Activated CD4-positive, alpha-beta T cell treated with anti-CD3 and anti-CD28 coated beads, Interleukin-2, amount 50 U/mL, for 4 hours (primary cell): ENCODE measurements at places on chromosomes 6 and 20.

DNA sequence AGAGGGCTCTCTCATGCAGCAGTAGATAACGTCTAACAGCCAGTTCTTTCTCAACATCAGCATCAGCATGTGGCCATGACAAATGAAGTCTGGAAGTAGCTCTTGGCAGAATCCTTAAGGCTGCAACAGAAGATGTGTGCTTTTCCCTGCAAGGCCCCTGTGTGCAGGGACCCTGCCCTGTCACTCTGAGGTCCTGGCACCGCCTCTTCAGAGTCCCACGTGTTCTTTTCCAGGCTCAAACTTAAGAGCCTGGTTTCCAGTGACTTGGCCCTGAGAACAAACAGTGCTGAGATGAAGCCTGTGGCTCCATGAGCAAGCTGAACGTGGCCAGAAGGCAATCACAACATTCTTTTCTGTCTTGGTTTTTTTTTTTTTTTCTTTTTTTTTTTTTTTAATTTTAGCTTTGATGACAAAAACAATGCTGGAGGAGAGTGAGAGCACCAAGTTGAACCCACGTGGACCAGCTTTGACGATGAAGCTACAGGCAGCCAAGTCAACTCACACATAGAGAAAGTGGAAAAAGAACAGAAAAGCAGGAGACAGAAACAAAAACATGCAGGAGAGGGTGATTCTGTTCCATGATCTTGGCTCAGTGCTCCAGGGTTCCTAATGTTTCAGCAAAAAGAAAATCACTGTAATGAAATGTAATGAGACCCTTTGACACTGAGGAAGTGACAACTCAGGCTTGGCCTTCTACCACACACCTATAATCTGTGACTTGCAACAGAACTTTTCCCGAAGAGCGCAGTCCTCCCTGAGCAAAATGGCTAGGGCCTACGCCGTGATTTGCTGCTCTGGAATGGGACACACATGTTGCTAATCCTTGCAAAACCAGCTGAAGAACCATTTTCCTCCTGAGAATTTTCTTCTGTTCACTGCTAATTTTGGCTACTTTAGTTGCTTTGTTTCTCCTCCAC is 86.1 kb downstream of the FOXC1 start:
- no peak for DNase-seq

GRCh38 chr6:125745281-125746018 is 4.0 kb upstream of the HEY2 start:
- no peak for DNase-seq

- no peak for DNase-seq
Measured at GRCh38 chr6:91852252-91852651, 1265.4 kb upstream of the MAP3K7 start.

GRCh38 chr6:125528621-125529041 is 220.8 kb upstream of the HEY2 start:
- DNase-seq, result no peak

GRCh38 chr6:7390226-7390878 is 744 bp downstream of the RIOK1 start:
- DNase-seq, result no peak
